ENCODE measurements at places on chromosomes 2 and 18.

DNA sequence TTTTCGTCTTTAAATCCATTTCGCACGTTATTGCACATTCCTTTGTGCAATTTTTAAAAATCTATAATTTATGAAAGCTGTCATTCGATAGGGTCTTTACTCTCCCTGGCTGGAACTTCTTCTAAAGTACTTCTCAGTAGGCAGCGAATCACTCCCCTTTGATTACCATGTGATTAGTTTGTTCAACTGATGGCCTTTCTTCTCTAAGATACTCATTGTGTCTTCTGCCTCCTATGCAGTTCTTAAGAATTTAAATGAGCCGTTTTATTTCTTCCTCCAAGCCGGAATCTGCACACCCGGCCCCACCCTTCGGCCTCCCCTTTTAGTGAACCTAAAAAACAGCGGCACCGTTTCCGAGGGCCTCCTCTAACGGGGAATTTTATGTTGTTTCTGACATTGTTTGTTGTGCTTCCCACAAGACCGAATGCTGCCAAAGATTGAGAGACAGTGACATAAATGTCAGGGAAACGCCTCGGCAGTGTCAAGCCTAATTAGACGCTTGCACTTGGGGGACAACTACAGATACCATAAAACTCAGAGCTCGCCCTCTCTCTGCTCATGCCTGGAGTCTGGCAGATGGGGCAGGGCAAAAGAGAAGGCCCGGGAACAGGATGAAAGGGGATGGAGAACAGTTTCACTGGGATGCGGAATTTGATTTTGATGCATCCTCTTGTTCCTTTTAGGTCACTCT, 255.3 kb downstream of the BCL11A start:
- no peak for DNase-seq

- DNase-seq = no peak
These were observed 84.3 kb downstream of the ACSL3 start for GRCh38 chr2:222944971-222945740.

DNA sequence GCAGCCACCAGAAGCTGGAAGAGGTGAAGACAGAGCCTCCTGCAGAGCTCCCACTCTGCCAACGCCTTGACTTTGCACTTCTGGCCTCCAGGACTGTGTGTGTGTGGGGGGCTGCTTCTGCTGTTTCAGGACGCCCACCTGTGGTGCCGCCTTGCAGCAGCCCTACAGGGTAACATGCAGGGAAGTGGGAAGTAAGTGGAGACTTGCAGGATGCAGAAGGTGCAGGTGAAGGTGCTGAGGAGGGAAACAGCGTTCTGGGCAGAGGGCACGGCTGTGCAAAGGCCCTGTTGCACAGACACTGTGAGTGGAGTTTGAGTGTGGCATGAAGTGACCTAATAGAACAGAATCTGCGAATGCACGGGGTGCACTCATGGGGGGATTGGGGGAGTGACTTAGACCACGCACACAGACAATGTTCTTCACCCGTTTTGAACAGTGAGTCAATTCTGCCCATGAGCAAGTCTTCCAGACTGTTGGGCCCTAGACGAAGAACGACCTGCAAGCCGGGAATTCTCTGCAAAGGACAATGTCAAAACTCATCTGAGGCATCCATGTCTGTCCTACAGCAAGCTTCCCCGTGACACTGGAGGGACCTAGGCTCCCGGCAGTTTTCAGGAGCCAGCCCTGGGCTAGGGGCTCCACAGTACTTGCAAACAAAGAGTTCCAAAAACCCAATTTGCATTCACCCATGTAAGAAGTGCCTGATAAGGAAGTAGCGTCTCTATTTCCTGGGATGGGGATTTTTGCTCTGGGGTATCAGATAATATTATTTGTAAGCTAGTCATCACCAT, 19.0 kb downstream of the MBP start:
- DNase-seq = no peak

DNA sequence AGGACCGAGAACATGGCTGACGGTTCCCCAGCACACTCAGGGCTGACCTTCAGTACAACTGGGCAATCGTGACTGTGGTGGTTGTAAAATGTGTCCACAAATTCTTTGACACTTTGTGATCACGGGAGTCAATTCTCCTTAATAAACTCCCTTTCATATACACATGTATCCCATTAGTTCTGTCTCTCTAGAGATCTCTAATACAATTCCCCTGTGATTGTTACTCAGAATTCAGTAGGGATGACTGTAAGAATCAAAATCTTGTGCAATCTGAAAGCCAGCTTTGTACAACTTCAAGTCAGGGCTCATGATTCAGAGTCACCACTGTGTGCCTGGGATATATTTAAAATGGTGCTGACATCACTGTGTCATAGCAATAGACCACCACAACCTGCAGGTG, 89.5 kb upstream of the LMAN1 start:
- DNase-seq = no peak

DNA sequence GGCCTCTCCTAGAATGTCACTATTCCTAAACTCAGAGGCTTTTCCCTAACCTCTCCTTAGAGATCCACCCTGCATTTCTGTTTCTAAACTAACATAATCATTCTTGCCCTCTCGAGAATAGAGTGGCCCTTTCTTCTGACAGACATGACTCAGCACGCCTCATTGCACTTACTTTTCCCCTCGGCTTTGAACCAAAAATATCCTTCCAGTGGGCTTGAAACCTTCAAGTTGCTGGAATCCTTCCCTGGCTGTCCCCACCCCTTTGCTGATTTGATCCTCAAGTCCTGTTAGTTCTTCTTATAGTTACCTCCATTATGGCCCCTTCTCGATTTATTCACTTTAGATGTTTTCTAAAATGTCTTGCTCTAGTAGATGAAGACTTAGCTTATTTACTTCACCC, 158.0 kb downstream of the LTBP1 start:
- DNase-seq = no peak

- no peak for DNase-seq
These were observed 155.4 kb downstream of the SLC4A3 start for GRCh38 chr2:219782737-219783348.

DNA sequence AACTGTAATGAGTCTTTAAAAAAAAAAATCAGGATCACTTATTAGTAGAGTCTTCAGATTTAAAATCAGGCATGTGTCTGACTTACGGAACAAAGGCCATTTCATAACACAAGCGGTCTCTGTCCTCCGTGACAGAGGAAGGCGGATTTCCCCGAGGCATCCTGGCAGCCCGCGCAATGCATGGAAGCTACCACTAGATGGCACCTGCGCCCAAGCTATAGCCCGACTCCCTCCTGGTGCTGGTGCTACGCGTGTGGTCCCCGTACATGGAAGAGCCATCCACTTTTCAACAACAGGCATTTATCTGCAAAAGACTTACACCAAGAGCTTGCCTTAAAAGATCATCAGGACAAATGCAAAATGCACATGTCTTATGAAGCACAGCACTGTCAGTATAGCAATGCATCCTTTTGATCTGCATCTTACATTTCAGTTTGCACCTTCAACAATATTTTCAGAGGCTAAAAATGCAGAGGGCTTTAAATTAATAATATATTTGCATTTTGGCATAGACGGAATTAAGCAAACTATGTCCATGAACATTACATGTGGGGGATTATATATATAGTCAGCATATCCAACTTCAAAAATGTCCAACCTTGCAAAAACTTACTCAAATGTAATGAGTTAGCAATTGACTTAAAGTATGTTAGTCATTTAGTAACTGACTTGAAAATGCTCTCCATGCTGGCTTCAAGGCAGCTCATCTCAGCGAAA, 96.0 kb downstream of the ZNF516 start:
- peak; percentile 80 for DNase-seq

DNA sequence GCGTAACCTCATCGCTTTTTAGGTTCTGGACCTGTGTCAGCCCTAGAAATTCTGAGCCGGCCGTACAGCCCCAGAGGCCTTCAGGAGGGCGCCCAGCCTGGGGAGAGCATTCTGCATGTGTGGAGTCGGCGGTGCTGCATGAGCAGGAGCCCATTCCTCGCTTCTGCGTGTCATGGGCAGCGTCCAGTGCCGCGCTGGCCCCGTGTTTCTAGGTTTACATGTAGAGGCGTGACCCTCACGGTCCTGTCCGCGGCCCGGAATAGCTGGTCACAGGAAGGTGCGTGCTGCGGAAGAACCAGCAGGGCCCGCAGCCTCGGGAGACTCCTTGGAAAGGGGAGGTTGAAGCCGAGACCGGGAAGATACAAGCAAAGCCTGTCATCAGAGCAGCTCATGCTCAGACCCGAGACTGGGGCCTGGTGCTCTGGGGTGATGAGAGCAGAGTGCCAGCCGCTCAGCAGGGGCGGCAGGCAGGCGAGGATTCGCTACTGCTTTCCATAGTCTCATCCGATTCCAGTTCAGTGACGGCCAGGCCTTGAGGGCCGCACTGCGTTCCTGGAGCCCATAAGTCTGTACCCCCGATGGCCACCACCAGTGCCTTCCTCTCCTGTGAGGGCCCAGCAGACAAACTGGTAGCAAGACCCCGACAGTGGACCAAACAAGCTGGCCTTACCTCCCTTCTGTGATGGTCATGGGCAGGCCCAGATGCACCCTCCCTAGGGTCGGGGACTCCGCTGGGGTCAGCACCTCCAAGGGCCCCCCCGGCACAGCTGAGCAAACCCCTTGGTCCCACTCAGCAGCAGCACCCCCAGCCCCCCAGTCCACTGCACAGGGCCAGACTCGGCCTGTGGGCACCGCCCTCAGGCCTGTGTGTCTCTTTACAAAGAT, 15.6 kb upstream of the NFATC1 start:
- DNase-seq = no peak

GRCh38 chr2:112699984-112700667, 20.7 kb upstream of the NT5DC4 start:
- DNase-seq = no peak

GRCh38 chr2:38665854-38666555, at the start of gene GALM:
Gene GALM, plus strand, starts transcription at chr2:38666114. Its CDS starts 48 bp downstream, at chr2:38666162.
- DNase-seq = peak; percentile 90

- DNase-seq = no peak
These were observed 8.5 kb upstream of the RMDN2 start for GRCh38 chr2:37916512-37917082.

- DNase-seq = no peak
These were observed 2.3 kb downstream of the SF3B6 start for GRCh38 chr2:24073816-24074215.
